Lung (tissue), 17 donors: ENCODE measurements at places on chromosomes 11 and 22.

GRCh38 chr22:43755011-43755410 lies 57.1 kb downstream of the EFCAB6 start:
- H3K27ac ChIP-seq: no peak overlapping the region
- H3K36me3 ChIP-seq: no peaks in the 10 kb centered on the region
- no peak overlapping the region for H3K4me3 ChIP-seq
- no peaks in the 10 kb centered on the region for H3K4me1 ChIP-seq

DNA sequence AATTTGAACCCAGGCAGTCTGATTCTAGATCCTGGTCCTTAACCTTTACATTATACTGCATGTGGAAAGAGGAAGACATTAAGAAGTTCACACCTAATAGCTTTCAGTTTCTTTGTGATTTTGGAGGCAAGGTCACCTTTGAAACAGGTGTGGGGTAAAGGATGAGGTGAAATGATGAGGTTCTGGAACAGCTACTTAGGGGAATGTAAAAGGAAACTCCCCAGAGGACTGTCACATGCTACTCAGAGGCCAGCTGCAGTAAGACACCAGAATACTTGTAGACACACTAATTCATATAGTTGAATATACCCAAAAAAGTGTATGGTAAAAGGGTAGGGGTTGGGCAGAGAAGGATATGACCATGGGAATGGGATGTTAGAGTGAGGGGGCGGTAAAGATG lies 5.4 kb downstream of the APIP start:
- H3K4me3 ChIP-seq: no peak overlapping the region
- H3K4me1 ChIP-seq: no peaks in the 10 kb centered on the region
- DNase-seq: no peak
- peaks cover 2% of the 10 kb centered on the region for H3K36me3 ChIP-seq
- H3K27me3 ChIP-seq: no peaks in the 10 kb centered on the region

DNA sequence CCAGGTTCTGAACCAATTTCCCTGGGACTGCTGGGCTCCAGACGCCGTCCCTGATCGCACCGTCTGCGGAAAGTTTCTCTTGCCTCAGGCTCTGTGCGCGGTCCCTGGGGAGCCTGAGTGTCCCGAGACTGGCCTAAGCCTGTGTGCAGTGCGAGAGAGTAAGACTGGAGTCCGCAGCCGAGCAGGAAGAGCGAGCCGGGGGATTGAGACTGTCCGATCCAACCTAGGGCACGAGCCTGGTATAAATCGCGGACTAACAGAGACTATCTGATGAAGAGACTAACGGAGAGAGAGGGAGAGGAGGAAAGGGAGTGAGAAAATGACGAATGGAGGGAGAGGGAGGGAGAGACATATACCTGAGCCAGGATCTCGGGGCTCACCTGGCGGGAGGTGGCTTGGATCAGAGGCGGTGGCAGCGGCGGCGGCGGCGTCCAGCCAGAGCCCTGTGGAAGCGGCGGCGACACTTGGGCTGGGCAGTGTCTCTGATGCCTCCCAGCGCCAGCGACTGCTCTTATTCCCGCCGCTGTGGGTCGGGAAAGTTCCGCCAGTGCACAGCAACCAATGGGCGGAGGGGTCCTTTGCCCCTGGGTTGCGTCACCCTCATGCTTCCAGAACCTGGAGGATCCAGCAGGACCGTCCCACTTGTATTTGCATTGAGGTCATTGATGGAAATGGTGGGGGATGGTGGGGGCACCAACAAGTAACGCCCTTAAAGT lies at the start of gene CALCA:
TSS of gene CALCA (minus strand) at position 487 of the 716 bp plus-strand sequence. CDS start 1,159 bp downstream, outside the sequence.
- H3K27ac ChIP-seq: no peak within 1 kb of the TSS
- peak; percentile 9 for DNase-seq
- H3K36me3 ChIP-seq: no peaks in the 10 kb centered on the region
- peaks cover 6% of the 10 kb centered on the region for H3K4me1 ChIP-seq
- H3K4me3 ChIP-seq: no peak within 1 kb of the TSS

- no peak overlapping the region for H3K4me3 ChIP-seq
- DNase-seq: no peak
- H3K27ac ChIP-seq: no peak overlapping the region
- H3K4me1 ChIP-seq: no peaks in the 10 kb centered on the region
Measured at GRCh38 chr22:38081941-38082828, 1.8 kb downstream of the SLC16A8 start.

- DNase-seq: no peak
- no peak overlapping the region for H3K4me3 ChIP-seq
- H3K4me1 ChIP-seq: peaks cover 7% of the 10 kb centered on the region
- H3K36me3 ChIP-seq: no peaks in the 10 kb centered on the region
- no peak overlapping the region for H3K27ac ChIP-seq
Measured at GRCh38 chr11:112525270-112525669, 264.6 kb upstream of the PLET1 start.

DNA sequence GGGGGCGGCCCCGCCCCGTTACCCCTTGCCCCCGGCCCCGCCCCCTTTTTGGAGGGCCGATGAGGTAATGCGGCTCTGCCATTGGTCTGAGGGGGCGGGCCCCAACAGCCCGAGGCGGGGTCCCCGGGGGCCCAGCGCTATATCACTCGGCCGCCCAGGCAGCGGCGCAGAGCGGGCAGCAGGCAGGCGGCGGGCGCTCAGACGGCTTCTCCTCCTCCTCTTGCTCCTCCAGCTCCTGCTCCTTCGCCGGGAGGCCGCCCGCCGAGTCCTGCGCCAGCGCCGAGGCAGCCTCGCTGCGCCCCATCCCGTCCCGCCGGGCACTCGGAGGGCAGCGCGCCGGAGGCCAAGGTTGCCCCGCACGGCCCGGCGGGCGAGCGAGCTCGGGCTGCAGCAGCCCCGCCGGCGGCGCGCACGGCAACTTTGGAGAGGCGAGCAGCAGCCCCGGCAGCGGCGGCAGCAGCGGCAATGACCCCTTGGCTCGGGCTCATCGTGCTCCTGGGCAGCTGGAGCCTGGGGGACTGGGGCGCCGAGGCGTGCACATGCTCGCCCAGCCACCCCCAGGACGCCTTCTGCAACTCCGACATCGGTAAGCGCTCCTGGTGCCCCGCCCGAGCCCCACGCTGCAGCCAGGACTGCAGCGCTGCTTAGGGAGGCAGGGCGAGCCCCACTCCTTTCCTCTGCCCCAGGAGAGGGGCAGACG lies at the start of gene TIMP3:
TSS of gene TIMP3 (plus strand) at position 169 of the 700 bp plus-strand sequence. CDS start at position 466, 297 bp downstream.
- DNase-seq: peak; percentile 93
- peaks cover 21% of the 10 kb centered on the region for H3K4me1 ChIP-seq
- peak within 1 kb of the TSS; percentile 64 for H3K4me3 ChIP-seq
- H3K27ac ChIP-seq: peak within 1 kb of the TSS; percentile 95
- no peaks in the 10 kb centered on the region for H3K36me3 ChIP-seq
